ENCODE measurements at places on chromosomes 3 and 15. TPM values are rescaled to one million over a fixed set of nuclear protein-coding genes. Genes with fewer than 3 reads are reported as not detected.

HDAC11 gene
- total RNA-seq = 23.3 TPM

RBP2 gene
- total RNA-seq = not detected

TMC3 gene
- total RNA-seq = 0.37 TPM

SLC51B gene
- total RNA-seq = not detected

SEMA7A gene
- total RNA-seq = 0.93 TPM

FSIP1 gene
- 3.2 TPM for total RNA-seq

LRRN1 gene
- total RNA-seq = 1.1 TPM

CCDC66 gene
- total RNA-seq = 36.2 TPM

CFAP20DC gene
- 0.13 TPM for total RNA-seq

TPRA1 gene
- 25.6 TPM for total RNA-seq

PRTG gene
- 1.4 TPM for total RNA-seq

CCR8 gene
- total RNA-seq = not detected

PCOLCE2 gene
- 88.1 TPM for total RNA-seq

BFSP2 gene
- total RNA-seq = not detected

ARHGEF3 gene
- 10.4 TPM for total RNA-seq

PDZRN3 gene
- 287 TPM for total RNA-seq

FMN1 gene
- total RNA-seq = 5.1 TPM
